ENCODE measurements at places on chromosomes 7 and 10. TPM values are rescaled to one million over a fixed set of nuclear protein-coding genes. Genes with fewer than 3 reads are reported as not detected.

DNA sequence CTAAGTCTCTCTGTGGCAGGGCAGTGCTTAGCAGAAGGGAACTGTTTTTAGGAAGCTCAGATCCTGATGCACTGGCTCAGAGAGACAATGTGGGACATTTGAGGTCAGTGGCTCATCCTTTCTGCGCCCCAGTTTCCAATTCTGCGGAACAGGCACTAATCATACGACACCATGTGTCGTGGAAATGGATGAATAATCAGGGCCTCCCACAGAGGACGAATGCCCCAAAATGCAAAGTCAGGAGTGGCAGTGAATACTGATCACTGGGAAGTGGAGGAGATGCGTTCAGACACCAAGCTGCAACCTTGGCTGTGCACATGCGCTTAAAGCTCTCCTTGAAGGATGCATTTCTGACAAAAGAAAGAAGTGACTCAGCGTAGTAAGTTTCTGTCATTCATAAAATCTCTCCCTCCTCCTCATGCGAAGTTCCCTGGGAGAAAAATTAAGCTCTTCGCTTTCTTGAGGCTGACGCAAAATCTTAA lies 21.9 kb upstream of the ECHDC3 start:
- no peak for DNase-seq

DNA sequence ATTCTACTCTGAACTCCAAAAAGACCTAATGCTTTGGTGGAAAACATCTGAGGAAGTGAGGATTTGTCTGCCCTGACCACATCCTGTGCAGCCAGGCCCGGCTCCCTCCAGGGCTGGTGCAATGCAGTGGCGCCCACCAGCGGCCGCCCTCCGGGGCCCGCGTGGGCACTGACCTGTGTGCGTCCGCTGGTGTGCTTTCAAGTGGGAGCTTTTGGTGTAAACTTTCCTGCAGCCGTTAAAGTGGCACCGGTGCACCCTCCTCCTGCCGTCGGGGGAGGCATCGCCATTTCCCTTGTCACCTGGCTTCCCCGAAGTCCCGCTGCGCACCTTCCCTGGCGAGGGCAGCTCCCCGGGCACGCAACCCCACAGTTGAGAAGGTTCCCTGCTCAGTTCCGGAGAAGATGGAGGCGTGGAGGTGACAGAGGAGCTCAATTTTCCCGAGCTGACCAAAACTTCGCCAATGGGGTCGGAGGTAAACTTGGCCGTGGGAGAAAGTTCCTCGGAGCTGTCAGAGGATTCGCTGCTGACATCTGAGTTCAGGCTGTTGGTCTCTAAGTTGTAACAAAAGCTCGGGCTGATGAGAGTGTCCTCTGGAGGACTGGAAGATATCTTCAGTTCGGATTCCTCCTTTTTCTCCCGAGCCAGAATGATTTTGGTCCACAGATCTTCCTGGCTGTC lies 3.4 kb downstream of the KLF6 start:
- DNase-seq, result no peak

Gene ZNF117
- polyA plus RNA-seq, result 4.7 TPM

Gene PRKCQ
- 6.1 TPM for polyA plus RNA-seq

Gene GCK
- polyA plus RNA-seq, result 1.0 TPM

DNA sequence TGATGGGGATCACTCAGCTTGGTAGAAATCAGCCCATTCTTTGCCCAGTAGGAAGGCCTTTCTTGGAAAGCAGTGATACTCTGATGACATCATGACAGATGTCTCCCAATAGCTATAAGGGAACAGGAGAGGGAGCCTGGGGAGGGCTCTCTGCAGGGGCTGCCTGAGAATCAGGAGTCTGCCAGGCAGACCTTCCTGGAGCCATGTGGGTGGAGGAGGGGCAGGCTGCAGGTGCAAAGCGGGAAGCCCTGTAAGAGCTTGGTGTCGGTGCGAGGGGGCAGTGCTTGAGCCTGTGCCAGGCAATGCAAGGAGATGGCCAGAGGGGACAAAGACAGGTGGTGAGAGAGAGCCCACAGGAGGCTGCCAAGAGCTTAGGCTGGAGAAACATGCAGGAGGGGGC lies 5.0 kb upstream of the TNS3 start:
- peak; percentile 39 for DNase-seq

Gene PPIF
- 120 TPM for polyA plus RNA-seq

GRCh38 chr10:7314170-7314569 lies 96.7 kb downstream of the SFMBT2 start:
- no peak for DNase-seq

Gene EGFR
- polyA plus RNA-seq, result 5.9 TPM

Gene C10orf88
- 4.3 TPM for polyA plus RNA-seq

Gene EPHA1
- 6.9 TPM for polyA plus RNA-seq

DNA sequence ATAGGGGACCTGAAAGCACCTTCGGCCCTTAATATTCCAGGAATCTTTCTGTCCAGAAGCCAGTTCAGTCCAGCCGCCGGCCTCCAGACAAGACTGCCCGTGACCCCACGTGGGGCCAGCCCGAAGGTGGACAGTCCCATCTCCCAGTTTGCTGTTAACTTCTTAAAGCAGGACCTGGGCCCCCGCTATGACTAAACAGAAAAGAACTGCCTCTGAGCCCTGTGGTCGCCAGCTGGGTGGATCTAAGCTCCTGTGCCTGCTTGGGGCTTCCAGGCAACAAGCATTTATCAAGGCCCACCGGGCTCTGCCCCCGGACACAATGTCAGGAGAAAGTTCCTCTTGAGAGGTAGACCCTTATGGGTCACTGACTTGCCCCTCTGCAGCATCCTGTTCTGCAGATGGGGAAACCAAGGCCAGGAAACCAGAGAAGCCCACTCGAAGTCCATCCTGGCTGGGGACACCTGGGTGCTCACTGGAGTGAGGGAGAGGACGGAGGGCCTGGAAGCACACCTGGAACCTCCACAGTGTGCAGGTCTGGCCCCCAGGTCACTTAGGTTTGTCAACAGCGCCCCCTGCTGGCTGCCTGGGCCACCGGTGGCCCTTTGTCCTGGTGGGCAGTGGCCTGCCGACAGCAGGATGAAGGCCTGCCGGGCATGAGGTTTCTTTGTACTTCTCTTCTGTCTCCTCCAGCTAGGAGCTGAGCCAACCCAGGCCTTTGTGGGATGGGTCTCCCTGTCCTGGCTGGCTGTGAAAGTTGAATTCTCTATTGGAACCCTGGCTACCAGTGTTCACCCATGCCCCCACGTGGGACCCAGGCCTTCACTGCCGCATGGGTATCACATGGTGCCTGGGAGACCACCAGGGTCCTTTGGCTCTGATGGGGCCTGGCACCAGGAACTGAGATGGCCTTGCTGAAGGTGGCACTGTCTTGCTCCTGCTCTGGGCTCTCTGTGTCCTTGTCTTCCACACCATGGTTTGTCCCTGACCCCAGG lies 128.0 kb downstream of the ZMIZ1 start:
- peak; percentile 91 for DNase-seq

DNA sequence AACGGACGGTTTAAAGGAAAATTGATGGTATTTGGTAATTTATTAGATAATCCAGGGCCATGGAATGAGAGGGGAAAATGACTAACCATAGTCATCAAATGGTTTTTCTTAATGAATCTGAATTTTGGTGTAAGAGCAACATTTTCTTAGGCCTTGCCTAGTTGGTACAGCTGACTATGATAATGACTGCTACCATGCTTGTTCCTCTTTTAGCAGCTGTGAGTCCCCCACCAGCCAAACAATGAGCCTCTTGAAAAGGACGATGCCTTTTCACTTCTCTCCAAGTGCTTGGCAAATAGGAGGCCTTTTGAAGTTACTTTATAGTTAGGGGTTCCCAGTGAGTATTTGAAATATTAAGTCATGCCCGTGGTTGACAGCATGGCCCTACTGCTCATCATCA lies 53.0 kb downstream of the TRUB1 start:
- DNase-seq, result no peak

Gene AQP1
- 617 TPM for polyA plus RNA-seq

GRCh38 chr7:101486433-101487104 lies 123.9 kb downstream of the COL26A1 start:
- DNase-seq, result peak; percentile 91

DNA sequence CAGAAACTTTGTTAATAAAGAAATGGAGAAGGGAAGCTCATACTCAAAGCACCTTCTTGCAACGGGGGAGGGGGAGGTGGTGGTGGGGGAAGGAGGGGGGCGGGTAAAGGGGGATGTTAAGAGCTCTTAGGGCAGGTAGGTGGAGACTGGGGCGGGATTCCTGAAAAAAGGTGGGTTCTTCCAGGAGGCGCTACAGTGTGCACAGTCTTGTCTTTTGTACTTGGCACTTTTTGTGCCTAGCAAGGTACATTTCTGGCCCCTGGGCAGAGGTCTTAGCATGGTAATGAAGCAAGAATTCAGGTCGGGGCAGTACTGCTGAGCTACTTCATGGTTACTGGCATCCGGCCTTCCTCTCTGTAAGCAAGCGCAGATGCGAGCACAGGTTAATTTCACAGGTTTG lies 15.2 kb upstream of the LAMB4 start:
- DNase-seq, result peak; percentile 38
